ENCODE measurements at places on chromosomes 4 and X.

DNA sequence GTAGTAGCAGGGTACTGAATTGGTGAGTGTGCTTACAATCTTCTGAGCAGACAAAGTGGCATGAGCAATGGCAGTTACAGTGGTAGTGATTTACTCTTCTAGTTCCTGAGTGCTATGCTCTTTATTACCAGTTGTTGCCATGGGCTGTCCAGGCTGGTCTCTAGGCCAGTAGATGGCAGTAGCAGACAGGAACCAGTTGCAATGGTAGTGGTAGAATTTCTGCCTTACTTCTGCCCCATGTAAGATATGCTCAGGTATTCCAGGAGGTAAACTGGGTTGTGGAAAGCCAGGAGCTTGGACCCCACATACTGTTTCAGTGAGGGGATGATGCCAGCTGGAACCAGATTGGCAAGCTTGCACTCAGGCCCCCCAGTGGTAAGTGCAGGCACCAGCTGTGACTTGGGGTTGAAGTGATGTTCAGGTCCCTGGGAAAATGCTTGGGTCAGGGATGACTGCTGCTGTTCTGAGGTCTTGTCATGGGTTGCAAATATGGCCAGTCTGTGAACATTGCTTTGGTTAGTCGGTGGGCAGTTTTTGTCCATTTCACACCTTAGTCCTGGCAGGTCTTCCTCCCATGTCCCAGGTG lies 63.0 kb upstream of the ZXDB start:
- no peak for DNase-seq

DNA sequence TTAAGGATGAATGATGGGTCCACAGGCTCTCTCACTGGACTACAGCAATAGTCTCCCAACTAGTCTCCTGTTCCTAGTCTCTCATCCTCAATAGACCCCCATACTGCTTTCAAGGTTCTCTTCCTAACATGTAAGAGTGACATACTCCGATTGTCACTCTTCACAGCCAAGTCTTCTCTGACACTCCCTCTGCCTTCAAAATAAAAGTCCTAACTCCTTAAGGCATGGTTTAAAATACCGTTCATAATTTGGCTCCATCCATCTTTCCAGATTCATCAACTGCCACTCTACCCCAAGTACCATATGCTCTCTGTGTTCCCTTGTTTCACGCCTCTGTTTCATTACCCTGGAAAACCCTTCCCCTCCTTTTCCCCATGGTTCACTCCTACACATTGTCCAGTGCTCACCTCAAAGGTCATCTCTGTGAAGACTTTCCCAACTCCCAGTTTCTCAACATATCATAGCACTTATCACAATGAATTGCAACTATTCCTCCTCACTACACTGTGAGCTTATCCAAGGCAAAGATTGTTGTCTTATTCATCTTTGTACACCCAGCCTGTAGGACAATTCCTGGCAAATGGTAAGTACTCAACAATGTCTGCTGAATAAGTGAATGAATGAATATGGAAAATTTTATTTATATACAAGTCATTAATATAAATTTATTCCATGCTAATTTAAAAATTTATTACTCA lies 26.0 kb downstream of the SMARCA1 start:
- DNase-seq, result no peak

GRCh38 chr4:61772126-61772525 lies 572.0 kb downstream of the ADGRL3 start:
- DNase-seq, result no peak

GRCh38 chr4:146311238-146311970 lies 97.1 kb downstream of the REELD1 start:
- no peak for DNase-seq

- DNase-seq, result no peak
These were observed 134.1 kb downstream of the CEP135 start for GRCh38 chr4:56082829-56083228.

GRCh38 chrX:129316461-129316860 lies 206.8 kb downstream of the SMARCA1 start:
- DNase-seq, result no peak

DNA sequence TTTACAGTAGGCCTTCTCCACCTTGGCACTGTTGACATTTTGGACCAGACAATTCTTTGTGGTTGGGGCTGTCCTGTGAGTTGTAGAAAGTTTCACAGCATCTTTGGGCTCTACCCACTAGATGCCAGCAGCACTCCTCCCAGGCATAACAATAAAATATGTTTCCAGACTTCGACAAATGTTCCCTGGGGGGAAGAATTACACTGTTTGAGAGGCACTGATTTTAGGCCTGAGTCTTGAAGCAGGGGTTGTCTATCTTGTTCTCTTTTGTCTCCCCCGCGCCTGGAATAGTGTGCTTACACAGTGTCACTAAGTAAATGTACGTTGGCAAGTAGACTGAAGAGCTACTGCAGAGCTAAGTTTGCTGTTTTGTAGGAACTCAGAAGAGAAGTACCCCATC lies 254.4 kb upstream of the BOD1L1 start:
- DNase-seq, result no peak

DNA sequence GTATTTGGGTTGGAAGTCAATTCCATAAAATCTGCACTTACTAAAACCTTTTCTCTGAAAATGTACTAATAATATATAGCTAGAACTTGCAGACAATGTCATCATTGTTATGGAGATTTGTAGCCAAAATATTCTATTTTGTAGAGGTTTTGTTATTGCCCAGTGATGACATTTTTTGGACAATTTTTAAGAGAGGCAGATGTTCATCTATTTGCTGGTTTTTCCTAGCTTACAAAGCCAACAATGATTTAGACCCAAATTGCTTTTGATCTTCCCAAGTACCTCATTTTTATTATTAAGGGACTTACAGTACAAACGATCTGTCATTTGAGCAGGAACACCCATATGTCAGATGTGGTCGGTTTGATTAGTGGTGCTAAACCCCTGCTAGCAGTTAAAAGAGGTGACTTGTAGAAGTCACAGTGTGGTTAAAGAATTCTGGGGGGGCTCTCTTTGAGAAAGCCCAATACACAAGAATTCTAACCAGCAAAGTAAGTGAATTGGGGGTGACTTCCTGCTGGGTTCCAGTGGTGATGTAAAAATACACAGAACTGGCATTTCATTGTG lies 136.2 kb downstream of the KIT start:
- no peak for DNase-seq

DNA sequence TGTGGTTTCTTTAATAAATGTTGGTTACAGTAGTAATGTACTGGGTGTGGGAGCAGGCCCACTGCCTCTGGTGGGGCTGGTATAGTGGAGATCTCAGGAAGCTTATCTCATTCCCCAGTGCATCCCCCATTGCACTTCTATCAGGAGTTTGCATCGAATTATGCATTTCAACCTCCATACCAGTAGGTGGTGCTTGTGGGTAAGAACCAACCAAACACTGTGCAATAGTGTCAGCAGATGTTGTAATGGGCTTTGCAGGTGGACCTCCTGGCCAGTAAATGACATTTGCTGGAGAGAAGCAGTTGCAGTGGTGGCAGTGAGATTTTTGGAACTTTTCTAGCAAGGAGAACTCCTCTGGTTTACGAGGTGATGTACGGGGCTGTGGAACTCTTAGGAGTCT lies 150.6 kb downstream of the POU3F4 start:
- DNase-seq, result no peak

DNA sequence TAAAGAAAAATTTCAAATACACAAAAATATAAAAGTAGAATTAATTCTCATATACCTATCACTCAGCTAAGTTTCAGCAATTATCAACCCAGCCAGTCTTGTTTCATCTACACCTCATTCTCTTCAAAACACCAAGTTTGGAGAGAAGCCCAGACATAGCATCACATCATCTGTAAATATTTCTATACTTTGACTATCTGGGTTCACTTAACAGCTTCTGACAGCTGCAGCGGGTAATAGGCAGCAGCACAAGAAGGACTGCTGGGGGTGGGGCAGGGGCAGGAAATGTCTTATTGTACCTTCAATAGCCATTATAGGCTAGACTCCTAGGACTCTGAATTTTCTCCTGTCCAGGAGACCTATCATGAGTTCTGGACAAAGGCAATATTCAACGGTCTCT lies 54.1 kb downstream of the PHF8 start:
- DNase-seq, result peak; percentile 70

GRCh38 chr4:87541956-87542709 lies 13.0 kb upstream of the SPARCL1 start:
- no peak for DNase-seq

DNA sequence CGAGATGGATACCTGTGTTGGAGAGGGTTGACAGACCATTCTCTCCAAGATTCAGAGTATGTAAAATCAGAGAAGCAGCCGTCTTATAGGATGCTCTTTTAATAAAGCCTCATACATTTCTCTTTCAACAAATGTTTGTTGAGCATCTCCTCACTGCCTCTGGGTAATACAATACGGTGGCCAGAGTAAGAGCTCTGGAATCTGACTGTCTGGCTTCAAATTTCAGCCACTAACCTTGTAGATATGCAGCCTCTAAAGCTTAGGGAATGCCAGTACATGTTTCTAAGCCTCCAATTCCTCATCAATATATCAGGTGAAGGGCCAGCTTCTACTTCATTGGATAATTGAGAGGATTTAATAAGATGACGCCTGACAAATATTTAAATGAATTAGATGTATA lies 61.3 kb downstream of the CLNK start:
- DNase-seq, result no peak

- DNase-seq, result no peak
These were observed 30.8 kb downstream of the DOK7 start for GRCh38 chr4:3493720-3494461.

DNA sequence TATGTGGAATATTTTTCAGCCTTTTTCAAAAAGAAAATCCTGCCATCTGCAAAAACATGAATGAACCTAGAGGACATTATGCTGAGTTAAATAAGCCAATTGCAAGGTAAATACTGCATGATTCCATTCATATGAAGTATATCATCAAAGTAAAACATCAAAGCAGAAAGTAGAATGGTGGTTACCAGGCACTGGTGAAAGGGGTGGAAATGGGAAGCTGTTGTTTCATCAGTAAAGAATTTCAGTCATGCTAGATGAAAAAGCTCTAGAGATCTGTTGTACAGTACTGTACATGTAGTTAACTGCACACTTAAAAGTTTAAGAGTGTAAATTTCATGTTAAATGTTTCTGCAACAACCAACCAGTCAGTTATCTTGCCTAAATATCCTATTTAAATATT lies 196.8 kb upstream of the ADGRL3 start:
- no peak for DNase-seq

GRCh38 chr4:105352826-105353225 lies 121.0 kb downstream of the PPA2 start:
- DNase-seq, result no peak

GRCh38 chr4:151540728-151541388 lies 131.9 kb downstream of the FHIP1A start:
- DNase-seq, result no peak

DNA sequence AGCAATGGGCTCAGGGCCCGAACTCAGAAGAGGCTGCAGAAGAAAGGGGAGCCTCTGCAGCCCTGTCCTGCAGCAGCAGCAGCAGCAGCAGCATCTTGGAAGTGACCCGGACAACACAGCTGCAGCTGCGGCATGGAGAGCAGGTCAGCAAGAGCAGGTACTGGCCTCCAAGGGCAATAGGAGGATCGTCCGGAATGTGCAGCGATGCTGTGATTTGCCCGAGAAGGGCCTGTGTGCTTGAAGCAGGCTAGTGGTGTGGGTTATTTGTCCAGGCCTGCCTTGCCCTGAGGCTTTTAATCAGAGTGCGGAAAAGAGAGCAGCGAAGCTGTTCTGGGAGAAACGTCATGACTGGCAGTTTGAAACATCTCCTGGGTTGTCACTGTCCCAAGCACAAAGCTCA lies 126.0 kb downstream of the F11 start:
- no peak for DNase-seq

DNA sequence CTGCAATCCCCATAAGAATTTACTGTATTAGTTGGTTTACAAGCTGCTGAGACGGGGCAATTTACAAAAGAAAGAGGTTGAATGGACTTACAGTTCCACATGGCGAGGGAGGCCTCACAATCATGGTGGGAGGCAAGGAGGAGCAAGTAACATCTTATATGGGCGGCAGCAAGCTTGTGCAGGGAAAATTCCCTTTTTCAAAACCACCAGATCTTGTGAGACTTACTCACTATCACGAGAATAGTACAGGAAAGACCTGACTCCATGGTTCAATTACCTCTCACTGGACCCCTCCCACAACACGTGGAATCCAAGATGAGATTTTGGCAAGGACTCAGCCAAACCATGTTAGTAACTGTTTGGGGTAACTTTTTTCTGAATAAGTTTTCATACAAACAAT lies 1.8 kb upstream of the SPATA18 start:
- DNase-seq, result no peak

DNA sequence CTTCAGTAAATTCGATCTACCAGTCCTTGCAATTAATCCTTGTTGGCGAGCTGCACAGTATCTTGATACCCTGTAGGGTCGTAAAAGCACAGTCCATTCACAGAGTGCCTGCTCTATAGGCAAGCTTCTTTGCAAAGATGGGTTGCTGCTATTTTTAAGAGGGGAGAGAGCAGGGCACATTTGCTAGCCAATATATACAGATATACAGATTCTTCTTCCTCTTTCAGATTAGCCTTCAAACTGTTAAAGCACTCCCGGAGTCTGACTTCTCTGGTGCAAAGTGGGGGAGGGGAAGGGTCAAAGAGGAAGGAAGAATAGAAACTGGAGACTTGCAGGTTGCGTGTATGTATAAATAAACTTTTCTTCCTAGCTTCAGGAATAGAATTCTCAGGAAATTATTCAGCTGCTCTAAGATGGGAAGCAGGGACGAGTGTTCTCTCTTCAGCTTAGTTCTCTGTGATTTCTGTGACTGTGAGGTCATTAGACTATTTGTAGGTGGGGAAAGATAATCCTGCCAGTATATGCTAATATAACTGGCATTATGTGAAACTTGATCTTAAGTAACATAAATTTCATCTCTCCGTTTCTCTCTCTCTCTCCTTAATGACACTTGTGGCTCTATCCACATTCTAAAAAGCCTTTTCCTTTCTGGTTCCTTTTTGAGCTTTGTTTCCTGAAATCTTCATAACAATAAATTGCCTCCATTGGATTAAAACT lies at the start of gene CYSLTR1:
Gene CYSLTR1 (minus strand): TSS at position 242 of the 717 bp plus-strand sequence. CDS start 53,865 bp downstream, outside the sequence.
- DNase-seq, result no peak

DNA sequence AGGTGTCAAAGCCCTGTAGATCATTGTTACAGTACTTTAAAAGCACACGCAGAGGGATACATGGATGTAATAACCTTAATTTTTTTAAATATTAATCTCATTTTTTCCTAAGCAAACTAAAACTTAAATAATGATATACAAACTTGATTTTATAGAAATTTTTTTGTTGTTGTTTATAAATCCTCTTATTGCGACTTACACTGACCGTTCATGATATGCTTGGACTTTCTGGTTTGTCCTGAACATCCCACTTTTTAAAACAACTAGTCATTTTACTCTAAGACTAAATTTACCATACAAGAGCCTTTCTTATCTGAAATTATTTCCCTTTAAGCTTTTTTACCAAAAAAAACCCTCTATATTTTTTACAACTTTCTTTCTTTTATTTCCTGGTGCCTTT lies 2106.0 kb downstream of the PCDH7 start:
- DNase-seq, result no peak

- no peak for DNase-seq
These were observed 3.3 kb downstream of the RNF4 start for GRCh38 chr4:2472187-2472586.

DNA sequence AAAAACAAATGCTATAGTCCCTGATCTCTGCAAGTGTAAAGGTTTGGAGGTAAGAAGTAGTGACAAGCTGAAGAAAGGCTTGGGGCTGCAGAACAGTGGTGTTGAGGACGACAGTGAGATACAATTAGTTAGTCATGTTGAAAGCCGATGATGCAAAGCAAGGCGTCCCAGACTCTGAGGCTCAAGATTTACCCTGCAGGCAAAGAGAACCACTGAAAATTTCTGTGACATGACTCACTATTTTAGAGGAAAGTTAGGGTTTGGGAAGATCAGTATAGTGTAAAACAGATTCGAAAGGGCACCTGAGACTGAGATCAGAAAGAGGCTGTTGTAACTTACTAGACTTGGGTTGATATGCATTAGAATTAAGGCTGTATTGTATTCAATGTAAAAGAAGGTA lies 281.3 kb upstream of the FTHL17 start:
- DNase-seq, result no peak
